Karpas-422 (cell line): ENCODE measurements at places on chromosomes 13 and 19. TPM values are rescaled to one million over a fixed set of nuclear protein-coding genes. Genes with fewer than 3 reads are reported as not detected.

Gene FOSB
- total RNA-seq, result 2.5 and 4.0 TPM in 2 replicates

Gene FARP1
- not detected in 2 replicates for total RNA-seq

Gene C19orf67
- total RNA-seq, result 0.37 and 2.8 TPM in 2 replicates

Gene MATK
- total RNA-seq, result not detected in 2 replicates

Gene NLRP9
- total RNA-seq, result not detected in 2 replicates

Gene LRRC4B
- not detected in 2 replicates for total RNA-seq

Gene ENOX1
- total RNA-seq, result not detected in 2 replicates

Gene ACTMAP
- 3.1 and 5.8 TPM in 2 replicates for total RNA-seq

DNA sequence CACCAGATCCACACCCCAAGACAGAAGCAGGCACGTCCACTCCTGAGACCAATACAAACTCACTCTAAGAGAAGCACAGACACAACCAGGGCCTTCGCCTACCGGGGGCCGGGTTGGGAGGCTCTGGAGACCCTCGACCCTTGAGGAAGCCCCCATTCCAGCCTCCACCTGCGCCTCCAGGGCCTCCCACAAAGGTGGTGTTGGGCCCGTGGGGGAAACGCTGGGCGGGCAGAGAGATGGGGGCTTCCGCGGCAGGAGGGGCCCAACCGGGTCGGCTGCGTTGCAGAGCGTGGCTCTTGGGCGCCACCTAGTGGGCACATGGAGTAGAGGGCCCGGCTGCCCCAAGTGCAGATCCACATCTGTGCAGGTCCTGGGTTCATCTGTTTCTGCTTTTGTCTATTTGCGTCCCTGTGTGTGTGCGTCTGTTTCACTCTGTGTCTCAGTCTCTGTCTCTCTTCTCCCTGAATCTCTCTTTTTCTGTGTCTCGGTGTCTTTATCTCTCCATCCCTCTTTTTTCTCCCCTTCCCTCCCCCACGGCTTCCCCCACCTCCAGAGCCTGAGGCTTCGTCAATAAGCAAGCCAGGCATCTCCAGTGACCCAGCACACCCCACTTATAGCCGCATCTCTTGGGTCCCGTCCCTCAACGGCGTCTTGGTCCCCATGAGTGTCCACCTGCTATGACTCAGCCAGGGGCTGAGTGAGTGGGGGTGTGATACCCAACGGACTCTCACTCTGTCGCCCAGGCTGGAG, 10.5 kb upstream of the TINCR start:
- DNase-seq, result peak; percentile 91

DNA sequence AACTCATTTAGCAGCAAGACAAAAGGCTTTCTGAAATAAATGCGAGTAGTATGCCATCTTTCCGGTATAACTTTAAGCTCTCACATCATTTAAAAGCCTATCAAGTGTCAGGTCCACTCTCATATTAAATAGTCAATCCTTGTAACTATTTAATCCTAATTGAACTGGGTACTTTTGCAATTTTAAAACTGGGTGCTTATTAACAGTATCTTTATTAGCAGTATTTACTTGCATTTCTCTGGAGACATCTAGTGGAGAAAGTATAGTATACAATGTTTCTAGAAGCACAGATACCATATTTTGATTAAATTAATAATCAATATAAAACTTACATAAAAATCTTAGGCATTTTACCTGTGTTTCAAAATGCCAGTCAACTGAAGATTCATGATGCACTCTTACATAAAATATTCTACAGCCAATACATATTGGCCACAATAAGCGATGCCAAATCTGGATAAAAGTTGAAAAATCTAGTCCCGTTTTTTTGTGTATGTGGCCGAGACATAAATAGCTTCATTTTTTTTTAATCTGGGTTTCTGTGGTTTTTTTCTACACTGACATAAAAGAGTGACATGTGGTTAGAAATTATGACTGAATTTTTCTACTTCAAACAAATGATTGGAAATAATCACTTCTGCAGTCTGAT, 4.3 kb upstream of the POSTN start:
- peak; percentile 67 for DNase-seq

DNA sequence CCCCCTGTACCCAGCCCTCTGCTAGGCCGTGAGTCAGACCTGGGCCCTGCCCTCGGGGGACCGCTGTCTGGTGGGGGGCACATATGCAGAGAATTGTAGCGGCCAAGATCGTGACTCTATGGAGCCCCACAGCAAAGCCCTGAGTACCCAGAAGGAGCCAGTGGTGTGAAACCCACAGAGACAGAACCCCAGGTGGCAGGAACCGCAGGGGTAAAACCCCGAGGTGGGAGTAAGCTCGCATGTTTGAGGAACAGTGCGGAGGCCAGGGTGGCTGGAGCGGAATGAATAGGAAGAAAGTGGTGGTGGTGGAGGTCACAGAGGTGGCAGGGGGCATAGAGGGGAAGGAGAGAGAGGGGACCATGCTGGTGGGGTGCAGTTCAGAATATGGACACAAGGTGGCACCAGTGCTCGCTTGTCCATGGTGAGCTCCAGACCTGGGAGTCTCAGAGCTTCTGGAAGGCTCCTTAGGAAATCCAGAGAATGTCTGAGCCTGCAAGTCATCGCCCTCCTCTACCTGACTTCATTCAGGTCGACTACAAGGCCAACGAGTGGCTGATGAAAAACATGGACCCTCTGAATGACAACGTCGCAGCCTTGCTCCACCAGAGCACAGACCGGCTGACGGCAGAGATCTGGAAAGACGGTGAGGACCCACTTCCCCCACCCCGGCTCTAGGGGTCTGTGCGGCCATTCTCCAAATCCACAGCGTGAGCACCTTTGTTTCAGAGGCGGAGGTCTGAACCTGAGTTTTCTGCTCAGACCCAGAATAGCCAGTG, 48.9 kb downstream of the MYH14 start:
- DNase-seq, result peak; percentile 87

DNA sequence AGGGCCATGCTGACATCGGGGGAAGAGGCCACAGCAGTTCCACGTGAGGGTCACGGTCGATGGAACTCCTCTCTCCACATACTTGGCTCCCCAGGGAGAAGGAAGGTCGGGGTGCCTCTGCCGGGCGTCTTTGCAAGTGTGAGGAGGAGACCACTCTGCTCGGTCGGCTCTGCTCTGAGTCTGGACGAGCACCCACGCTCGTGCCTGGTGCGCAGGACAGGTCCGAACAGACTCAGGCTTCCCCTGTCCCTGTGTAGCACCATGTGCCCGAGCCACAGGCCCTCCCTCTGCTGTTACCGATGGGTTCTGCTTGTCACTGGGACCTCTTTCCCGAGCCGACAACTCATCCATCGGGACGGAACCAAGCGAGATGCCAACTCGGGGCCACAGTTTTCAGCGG, 35.1 kb downstream of the TMEM255B start:
- DNase-seq, result no peak

GRCh38 chr13:52353193-52353592, 52.8 kb downstream of the THSD1 start:
- no peak for DNase-seq

DNA sequence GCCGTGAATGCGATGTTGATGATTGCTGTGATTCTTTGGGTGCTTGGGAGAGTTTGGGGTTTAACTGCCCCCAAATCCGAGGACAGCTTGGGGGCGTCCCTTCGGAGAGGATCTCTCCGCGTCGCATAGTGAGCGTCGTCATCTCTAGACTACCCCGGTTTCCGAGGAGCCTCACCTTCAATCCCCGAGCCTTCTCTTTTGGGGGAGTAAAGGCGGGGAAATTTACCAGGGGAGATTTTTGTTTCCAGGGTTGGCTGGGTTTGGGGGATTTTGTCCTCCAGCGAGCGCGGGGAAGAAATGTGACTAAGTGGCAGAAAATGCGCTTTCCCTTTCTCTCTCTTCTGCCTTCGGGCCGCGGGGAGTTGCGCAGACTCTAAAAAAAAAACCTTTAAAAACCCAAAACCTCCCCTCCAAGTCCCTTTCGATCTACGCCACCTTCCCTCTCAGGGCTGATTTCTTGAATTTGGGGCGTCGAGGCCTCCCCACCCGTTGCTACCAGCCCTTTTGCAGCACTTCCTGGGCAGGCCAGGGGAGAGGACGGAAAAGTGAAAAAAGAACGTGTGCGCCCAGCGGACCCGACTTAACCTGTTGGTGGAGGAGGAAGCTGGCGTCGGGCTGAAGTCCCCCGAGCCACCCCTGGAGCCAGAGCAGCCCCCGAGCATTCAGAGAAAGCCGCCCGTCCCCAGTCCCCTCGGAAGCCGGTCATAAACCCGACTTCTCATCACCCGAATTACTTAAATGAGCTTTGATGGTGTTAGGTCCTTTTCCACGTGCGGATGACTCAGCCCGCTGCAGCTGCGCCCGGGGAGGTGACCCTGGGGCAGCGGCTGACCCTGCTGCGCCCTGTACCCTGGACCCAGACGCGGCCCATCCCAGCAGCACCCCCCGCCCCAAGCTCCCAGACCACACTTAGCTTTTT, 17.7 kb downstream of the NFIX start:
- peak; percentile 50 for DNase-seq

DNA sequence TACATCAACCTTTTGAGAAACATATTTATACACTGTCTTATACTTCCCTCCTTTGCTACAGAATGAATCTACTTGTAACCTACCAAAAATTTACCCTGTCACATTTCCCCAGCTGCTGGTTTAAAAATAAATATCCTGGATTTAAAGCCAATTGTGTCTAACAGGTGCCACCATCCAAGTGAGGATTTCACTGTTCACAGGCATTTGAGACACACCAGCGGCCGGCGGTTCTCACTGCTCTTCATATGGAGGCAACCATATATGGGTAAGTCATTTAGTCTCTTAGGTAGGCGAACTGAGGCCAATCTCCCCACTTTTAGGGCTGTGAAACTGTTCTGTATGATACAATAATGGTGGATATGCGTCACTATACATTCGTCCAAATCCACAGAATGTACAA, 26.2 kb downstream of the SLC25A30 start:
- no peak for DNase-seq

- DNase-seq, result no peak
Observed at GRCh38 chr13:54658771-54659170, 1630.2 kb downstream of the OLFM4 start.

DNA sequence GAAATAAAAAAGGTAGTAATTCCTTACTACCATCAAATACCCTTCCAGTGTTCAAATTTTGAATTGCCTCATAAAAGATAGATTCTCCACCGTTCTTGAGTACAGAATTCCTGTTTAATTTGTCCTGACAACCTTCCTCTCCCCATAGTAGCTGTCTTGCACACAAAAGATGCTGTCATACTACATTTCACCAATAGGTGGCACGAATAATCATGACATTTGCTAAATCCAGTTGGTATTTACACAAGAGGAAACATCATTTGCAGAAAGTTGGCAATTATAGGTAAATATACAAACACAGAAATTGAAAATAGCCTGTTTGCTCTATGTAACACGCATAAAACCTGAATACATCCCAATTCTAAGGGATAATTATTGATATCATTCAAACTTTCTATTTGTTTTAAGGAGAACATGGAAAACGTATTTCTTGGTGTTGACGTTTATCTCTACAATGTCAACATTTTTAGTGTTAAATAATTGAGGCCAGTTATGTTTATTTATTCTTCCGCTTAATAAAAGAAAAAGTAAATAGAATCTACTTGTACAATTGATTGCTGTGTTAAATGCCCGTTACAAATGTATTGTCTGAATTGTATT, 58.3 kb upstream of the CLDN10 start:
- peak; percentile 80 for DNase-seq

DNA sequence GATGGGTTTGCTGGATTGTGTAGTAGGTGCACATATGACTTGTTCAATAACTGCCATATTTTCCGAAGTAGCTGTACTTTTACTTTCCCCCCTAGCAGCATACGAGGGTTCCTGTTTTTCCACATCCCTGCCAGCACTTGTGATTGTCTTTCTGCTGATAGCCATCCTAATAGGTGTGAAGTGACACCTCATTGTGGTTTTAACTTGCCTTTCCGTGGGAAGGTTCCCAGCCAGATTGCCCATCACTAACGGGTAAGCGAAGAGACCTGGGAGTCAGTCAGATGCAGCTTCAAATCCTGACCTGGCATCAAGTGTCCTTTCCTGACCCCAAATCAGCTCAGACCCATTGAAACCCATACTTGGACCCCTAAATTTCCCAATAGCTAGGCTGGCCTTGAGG, 4.5 kb downstream of the CLPTM1 start:
- DNase-seq, result no peak

DNA sequence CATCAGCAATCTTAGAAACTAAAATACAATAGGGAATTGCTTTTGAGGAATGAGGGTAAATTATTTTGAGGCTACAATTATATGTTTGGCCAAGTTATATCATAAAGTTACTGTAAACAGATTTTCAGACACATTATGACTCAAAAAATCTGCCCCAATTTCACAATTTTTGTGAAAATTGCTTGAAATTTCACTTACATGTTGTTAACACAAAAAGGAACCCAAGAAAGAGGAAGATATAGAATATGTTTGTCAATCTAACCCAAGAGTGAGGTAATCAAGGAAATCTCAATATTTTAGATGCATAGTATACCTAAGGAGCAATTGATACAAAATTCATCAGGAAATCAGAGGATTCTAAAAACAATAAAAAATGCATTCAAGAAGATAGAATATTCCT, 73.9 kb upstream of the FNDC3A start:
- no peak for DNase-seq

- DNase-seq, result no peak
Observed at GRCh38 chr13:26051657-26052311, at the start of gene SHISA2. SHISA2 (minus strand) TSS chr13:26052016; CDS start chr13:26050975, 1,041 bp downstream.

DNA sequence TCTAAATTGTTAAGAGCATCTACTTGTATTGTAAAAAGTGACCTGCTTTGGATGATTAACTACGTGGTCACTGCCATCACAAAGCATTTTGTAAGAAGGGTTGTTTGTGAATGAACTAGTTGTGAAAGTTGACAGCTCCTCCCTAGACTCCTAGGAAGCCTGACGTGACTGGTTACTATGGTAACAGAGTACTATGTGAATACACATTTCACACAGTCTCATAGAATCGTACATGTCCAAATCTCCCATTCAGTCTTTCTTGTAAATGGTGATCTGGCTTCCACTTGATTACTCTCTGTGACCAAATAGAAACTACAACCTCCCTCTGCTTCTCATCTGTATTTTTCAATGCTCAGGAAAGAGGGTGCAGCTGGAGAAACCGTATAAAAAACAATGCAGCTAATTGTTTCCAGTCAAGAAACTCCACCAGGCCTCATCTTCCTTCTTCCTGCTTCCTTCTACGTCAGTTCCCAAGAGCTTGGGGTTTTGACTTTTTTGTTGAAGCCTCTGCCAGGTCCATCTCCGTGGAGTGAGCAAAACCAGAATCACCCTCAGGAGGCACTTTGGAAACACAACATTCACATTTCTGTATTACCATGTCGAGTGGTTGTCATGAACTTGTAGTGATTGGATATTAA, 83.4 kb downstream of the GPC6 start:
- DNase-seq, result no peak

- DNase-seq, result peak; percentile 61
Observed at GRCh38 chr13:79401259-79402070, 4.6 kb downstream of the RBM26 start.

- DNase-seq, result no peak
Observed at GRCh38 chr13:66933994-66934393, 296.1 kb downstream of the PCDH9 start.

- no peak for DNase-seq
Observed at GRCh38 chr19:5293612-5294378, 46.8 kb downstream of the PTPRS start.

GRCh38 chr19:10701955-10702525, 801 bp downstream of the QTRT1 start:
- DNase-seq, result peak; percentile 82

- DNase-seq, result no peak
Observed at GRCh38 chr19:31347828-31348392, 1.3 kb downstream of the TSHZ3 start.
